GM23338 (cell line): ENCODE measurements at places on chromosomes 12 and 14.

- peak; percentile 30 for DNase-seq
Observed at GRCh38 chr12:12724421-12725085, 7.4 kb downstream of the CDKN1B start.

- peak; percentile 43 for DNase-seq
Observed at GRCh38 chr14:93100100-93100499, 15.6 kb downstream of the ITPK1 start.

DNA sequence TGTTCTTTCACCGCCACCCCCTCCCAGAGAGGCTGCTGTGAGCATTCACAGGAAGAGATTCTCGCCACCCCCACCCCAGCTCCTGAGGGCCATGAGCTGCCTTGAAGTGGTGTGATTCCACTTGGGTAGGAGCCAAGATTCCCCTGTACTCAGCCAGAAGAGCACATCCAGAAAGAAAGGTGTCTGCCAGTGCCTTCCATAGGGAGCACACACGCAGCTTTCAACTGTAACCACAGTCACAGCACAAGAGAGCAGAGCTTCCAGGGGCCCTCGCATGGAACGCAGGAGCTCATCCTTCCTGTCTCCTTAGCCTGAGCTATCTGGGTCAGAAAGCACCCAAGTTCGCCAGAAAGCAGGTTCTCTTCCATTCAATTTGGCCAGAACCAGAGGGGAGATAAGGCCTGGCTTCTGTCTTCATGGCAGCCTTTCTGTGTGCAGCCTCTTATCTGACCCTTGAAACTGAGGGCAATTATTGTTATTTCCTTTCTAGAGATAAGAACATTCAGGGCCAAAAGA, 66.6 kb upstream of the SCN8A start:
- DNase-seq, result no peak

DNA sequence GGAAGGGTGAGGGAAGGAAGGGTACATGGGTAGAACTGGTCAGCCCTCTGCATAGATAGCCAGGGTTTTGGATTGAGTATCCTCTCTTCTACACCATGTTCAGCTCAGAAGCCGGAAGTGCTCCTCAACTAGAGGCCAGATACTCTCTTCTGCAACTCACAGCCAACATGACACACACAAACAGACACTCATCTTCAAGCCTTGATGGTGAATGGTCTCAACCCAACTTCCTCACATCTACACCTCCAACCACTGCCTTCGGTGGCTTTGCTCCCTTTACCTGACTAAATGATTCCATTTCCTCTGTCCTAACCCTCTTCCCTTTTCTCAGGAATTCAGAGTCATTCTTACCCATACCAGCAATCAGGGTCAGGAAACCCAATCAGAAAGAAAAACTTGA, 7.6 kb upstream of the FKBP11 start:
- DNase-seq, result no peak

DNA sequence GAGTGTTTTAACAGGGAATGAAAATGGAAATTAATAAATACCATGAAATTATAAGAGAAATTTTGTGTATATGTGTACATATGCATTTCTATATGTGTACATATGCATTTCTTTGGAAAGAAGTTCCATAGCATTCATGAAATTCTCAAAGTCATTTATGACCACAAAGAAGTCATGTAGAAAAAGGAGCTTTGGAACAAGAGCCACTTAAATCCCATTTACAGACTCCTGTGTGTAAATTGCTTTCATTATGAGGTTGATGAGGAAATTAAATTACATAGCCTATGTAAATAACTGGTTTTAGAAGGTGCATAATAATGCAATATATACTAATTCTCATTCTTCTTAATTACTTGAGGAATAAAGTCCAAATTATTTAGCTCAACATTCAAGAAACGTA, 450.5 kb upstream of the SYT1 start:
- no peak for DNase-seq

DNA sequence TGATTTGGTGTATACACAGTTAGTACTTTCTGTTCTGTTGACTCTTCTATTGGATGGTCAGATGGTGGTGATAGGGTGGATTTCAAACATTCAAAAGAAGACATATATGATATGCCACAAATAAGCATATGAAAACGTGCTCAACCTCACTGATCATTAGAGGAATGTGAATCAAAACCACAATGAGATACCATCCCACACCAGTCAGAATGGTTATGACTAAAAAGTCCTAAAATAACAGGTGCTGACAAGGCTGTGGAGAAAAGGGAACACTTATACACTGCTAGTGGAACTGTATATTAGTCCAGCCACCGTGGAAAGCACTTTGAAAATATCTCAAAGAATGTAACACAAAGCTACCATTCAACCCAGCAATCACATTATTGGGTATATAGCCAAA, 425.5 kb downstream of the C12orf50 start:
- no peak for DNase-seq
